ENCODE measurements at places on chromosomes 2 and 18. TPM values are rescaled to one million over a fixed set of nuclear protein-coding genes. Genes with fewer than 3 reads are reported as not detected.

The GBX2 gene
- not detected for total RNA-seq

The SP140L gene
- total RNA-seq: 7.1 TPM

The TPO gene
- total RNA-seq: not detected

The CSRNP3 gene
- total RNA-seq: 0.57 TPM

The UGT1A3 gene
- not detected for total RNA-seq

The KYNU gene
- 9.5 TPM for total RNA-seq

The CNDP2 gene
- total RNA-seq: 39.7 TPM

The EVA1A gene
- 13.4 TPM for total RNA-seq

The NDUFAF7 gene
- total RNA-seq: 13.9 TPM

The LBH gene
- 337 TPM for total RNA-seq

The PCARE gene
- not detected for total RNA-seq

The GALR1 gene
- not detected for total RNA-seq

The ANKRD30BL gene
- not detected for total RNA-seq

The UGT1A1 gene
- total RNA-seq: not detected

The WDR12 gene
- 34.9 TPM for total RNA-seq

The KIF5C gene
- 0.09 TPM for total RNA-seq

The SPC25 gene
- total RNA-seq: 0.28 TPM

The GNAL gene
- 0.65 TPM for total RNA-seq

The PLB1 gene
- 1.4 TPM for total RNA-seq

The HNRNPLL gene
- total RNA-seq: 35.7 TPM

The GKN2 gene
- not detected for total RNA-seq

The ZSWIM2 gene
- total RNA-seq: 0.09 TPM

The SDC1 gene
- 16.8 TPM for total RNA-seq

The PAX8 gene
- total RNA-seq: 0.14 TPM

The RSAD2 gene
- total RNA-seq: 0.55 TPM

The POLE4 gene
- 30.0 TPM for total RNA-seq

The AGXT gene
- not detected for total RNA-seq

The STPG4 gene
- total RNA-seq: 0.37 TPM

The PKDCC gene
- total RNA-seq: 68.1 TPM

The TTR gene
- not detected for total RNA-seq

The PSMA8 gene
- not detected for total RNA-seq

The SESTD1 gene
- 22.3 TPM for total RNA-seq

The SIX3 gene
- not detected for total RNA-seq

The ANKRD62 gene
- total RNA-seq: not detected

The SKOR2 gene
- not detected for total RNA-seq

The FBXO48 gene
- 0.28 TPM for total RNA-seq

The CCDC74B gene
- total RNA-seq: 6.5 TPM

The ATP8B1 gene
- 8.2 TPM for total RNA-seq

The FAM110C gene
- total RNA-seq: not detected

The MC4R gene
- not detected for total RNA-seq

The AFF3 gene
- 0.71 TPM for total RNA-seq

The SNED1 gene
- total RNA-seq: 12.6 TPM

The LOXHD1 gene
- total RNA-seq: not detected

The ERMN gene
- total RNA-seq: not detected

The SMAD2 gene
- 58.9 TPM for total RNA-seq

The EPAS1 gene
- total RNA-seq: 42.0 TPM

The IL1F10 gene
- not detected for total RNA-seq

The DTNB gene
- total RNA-seq: 2.5 TPM

The GRB14 gene
- 0.71 TPM for total RNA-seq

The TMSB10 gene
- total RNA-seq: 15,231 TPM

The SAG gene
- not detected for total RNA-seq

The RPL37A gene
- total RNA-seq: 4,723 TPM

The DPP10 gene
- total RNA-seq: not detected

The CNTNAP5 gene
- total RNA-seq: not detected

The HNMT gene
- 84.5 TPM for total RNA-seq

The PPP1R1C gene
- total RNA-seq: 1.00 TPM

The AKAIN1 gene
- total RNA-seq: not detected

Data from smooth muscle cell of bladder (primary cell).